Esophagus squamous epithelium (tissue), 5 donors: ENCODE measurements at places on chromosomes 7 and 10.

DNA sequence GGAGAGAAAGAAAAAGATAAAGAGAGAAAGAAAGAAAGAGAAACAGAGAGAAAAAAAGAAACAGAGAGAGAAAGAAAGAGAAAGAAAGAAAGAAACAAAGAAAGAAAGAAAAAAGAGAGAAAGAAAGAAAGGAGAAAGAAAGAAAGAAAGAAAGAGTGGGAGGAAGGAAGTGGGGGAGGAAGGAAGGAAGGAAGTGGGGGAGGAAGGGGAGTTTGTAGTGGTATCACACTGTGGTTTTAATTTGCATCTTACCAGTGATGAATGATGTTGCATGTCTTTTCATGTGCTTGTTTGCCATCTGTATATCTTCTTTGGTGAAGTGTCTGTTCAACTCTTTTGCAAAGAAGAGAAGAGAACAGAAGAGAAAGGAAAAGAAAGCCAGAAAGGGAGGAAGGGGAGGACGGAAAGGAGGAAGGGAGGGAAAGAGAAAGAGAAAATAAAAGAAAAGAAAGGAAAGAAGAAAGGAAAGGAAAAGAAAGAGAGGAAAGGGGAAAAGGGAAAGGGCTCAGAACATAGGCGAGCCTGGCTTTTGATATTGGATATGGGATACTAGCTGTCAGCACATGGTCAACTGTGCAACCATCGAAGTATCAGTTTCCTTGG, 79.2 kb upstream of the FRMD4A start:
- no peak for DNase-seq

- DNase-seq, result no peak
These were observed 54.7 kb upstream of the CCAR1 start for GRCh38 chr10:68666280-68666760.

- no peak for DNase-seq
These were observed 1291.6 kb upstream of the AUTS2 start for GRCh38 chr7:68306692-68307107.

DNA sequence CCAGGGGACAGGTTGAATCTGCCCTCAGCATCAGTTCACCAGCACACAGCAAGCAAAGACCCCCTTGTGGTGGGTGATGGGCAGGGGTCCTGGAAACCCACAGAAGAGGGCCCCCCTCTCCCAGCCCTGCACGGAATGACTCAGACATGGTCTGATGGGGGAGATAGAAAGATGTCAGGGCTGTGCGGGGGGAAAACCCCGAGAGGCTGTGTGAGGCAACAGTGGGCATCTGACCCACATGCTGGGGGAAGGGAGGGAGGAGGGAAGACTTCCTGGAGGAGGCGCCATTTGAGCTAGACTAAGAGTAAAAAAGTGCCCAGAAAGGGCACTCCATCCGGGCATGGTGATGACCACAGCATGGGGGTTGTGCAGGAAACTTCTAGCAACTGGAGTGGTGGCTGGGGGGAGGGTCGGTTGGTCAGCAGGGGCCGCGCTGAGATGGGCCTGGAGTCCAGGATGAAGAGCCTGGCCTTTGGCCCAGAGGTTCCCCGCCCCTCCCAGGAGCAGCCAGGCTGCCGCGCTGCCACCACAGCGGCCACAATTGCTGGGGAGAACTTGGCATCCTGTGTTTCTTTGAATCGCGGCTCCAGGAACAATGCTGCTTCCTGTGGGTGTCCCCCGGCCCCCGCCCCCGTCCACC, 2.5 kb downstream of the LFNG start:
- no peak for DNase-seq

DNA sequence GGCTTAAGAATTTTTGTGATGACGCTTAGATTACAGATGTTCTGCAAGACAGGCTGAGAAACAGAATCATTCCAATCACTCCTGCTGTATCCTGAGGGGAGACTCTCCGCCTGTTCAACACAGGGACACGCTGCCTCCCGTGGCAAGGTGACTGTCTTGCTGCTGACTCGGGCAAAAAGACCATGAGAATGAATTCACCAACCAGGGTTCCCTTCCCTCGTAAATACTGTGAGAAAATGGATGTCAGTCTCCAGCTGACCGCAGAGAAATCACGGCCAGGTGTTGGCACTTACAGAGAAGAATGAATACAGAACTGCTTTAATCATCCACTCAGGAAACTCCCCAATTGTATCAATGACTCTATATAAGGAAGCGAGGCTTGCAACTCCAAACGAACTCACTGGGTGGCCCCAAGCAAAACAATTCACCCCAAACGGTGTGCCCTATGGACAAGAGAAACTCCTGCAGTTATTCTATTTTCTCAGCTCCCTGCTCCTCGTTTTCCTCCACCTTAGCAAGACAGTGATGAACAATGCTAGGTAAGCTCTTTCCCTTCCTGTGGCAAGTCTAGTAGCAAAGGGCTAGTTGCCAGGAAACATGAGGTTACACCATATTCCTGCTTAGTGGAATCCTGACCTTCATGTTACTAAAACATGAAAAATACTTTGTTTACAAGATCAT, 22.8 kb downstream of the GNA12 start:
- DNase-seq, result no peak

- DNase-seq, result no peak
These were observed 38.2 kb upstream of the BET1 start for GRCh38 chr7:94042381-94042780.

- no peak for DNase-seq
These were observed 22.2 kb downstream of the SGCE start for GRCh38 chr7:94633687-94634086.
